ENCODE measurements at places on chromosomes 2 and 18.
A peak's percentile ranks its signal among the peaks of the same experiment; 100 is the strongest.

GRCh38 chr18:61575419-61575818 lies 242.2 kb downstream of the CDH20 start:
- DNase-seq = no peak

DNA sequence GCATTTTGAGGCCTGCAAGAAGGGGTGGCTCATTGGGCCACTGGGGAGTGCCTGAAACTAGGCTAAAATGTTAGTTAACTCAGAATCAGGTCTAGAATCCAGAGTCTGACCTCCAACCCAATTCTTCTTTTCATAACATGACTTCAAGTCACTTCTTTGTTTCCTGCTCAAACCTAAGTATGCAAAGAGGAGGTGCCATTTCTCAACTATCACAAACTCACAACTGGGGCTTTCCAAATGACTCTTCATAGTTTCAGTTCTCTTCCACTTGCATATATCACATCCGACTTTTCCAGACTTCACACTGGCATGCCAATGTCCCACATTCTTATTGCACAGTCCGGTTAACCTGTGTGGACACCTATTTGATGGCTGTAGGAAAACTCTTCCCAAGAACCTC lies 211.6 kb downstream of the TCF4 start:
- DNase-seq = no peak

DNA sequence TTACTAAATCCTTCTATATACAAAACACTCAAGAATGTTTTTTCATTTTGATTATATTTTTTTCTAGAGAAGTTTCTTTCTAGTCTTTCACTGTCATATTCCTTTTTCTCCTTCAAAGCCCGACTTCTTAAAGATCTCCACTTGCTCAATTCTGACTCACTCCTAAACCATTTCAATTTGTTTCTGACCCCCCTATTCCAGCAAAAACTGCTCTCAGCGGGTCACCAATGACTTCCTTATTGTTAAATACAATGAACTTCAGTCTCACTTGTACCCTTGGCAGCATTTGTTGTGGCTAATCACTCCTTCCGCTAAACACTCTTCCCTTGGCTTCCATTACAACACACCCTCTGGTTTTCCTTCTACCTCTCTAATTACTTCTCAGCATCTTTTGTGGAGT lies 111.1 kb upstream of the RBBP8 start:
- DNase-seq = no peak

GRCh38 chr2:173226899-173227698 lies 127.6 kb upstream of the CDCA7 start:
- DNase-seq = peak; percentile 50

GRCh38 chr2:236939721-236940231 lies 145.9 kb upstream of the COPS8 start:
- peak; percentile 61 for DNase-seq

- no peak for DNase-seq
Observed at GRCh38 chr2:225600444-225600843, 200.9 kb downstream of the NYAP2 start.

DNA sequence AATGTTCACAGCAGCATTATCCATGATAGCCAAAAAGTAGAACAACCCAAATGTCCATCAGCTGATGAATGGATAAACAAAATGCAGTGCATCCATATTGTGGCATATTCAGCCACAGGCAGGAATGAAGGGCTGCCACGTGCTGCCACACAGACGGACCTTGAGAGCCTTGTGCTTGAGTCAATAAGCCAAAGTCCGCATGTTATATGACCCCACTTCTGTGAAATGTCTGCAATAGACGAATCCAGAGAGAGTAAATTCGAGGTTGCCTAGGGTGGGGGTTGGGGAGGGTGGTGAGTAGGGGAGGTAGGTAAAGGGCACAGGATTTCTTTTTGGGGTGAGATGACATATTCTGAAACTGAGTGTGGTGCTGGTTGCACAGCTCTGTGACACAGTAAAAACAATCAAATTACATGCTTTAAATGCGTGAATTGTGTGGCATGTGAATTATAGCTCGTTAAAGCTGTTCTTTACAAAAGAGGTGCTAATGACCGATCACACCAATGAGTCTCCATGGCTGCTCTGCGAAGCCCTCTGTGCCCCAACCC lies 38.9 kb upstream of the LDLRAD4 start:
- DNase-seq = no peak

DNA sequence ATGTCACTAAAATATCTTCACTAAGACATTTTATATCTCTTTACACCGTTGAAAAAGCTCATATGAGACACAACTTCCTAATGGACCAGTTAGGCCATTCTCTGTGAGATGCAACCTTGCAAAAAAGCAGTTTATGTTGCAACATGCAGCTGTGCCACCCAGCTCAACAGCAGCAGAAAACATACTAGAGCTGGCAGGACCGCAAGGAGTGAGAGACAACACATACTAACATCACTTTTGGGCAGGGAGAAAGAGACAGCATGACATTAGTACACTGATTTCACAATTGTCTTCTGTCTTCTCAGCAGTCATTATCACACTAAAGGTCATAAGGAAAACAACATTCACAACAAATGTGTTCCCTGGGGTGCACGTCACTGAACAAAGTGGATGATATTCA lies 122.9 kb downstream of the EPB41L3 start:
- no peak for DNase-seq

GRCh38 chr2:127672341-127673224 lies 2.7 kb downstream of the LIMS2 start:
- DNase-seq = no peak

DNA sequence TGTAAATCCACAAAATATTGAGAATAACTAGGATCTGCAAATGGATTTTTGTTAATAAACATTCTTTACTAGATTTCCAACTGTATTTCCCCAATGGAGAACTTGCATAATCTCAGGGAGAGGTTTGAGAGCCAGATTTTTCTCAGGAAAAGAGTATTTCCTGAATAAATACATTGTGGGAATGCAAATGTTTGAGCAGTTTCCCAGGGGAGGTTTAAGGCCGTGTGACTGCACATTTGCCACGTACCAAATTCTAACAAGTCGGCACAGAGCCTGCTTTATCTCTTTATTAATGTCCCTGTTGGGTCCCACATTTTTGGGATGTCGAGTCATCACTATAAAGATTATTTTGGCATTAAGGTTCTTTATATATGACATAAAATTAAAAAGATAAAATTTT lies 27.0 kb downstream of the TFPI start:
- no peak for DNase-seq

DNA sequence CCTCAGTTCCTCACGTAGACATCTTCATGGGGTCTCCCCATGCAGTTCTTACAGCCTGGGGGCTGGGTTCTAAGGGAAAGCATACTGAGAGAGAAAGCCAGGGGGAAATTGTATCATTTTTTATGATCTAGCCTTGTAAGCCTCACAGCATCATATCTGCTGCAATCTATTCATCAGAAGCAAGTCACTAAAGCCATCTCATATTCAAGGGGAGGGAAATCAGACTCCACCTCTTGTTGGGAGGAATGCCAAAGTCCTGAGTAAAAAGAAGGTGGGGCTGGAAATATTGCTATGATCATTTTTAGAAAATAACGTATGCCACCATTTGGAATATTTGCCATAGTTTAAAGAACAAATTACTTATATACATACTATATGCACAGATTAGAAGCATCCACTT lies 304.6 kb downstream of the TXNL1 start:
- no peak for DNase-seq

DNA sequence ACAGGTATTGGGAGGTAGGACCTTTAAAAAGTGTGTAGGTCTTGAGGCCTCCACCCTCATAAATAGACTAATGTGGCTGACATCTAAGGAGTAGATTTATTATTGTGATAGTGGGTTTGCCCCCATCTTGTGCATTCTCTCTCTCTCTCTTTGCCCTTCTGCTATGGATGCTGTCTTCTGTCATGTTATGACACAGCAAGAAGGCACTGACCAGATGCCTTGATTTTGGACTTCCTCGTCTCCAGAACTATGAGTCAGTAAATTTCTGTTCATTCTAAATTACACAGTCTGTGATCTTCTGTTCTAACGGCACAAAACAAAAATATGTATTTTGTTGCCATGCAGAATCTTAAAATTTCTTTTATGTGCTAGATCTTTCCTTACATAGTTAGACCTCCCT lies 66.9 kb downstream of the ATAD2B start:
- no peak for DNase-seq

- DNase-seq = no peak
Observed at GRCh38 chr2:106885329-106885728, 638 bp downstream of the ST6GAL2 start.

DNA sequence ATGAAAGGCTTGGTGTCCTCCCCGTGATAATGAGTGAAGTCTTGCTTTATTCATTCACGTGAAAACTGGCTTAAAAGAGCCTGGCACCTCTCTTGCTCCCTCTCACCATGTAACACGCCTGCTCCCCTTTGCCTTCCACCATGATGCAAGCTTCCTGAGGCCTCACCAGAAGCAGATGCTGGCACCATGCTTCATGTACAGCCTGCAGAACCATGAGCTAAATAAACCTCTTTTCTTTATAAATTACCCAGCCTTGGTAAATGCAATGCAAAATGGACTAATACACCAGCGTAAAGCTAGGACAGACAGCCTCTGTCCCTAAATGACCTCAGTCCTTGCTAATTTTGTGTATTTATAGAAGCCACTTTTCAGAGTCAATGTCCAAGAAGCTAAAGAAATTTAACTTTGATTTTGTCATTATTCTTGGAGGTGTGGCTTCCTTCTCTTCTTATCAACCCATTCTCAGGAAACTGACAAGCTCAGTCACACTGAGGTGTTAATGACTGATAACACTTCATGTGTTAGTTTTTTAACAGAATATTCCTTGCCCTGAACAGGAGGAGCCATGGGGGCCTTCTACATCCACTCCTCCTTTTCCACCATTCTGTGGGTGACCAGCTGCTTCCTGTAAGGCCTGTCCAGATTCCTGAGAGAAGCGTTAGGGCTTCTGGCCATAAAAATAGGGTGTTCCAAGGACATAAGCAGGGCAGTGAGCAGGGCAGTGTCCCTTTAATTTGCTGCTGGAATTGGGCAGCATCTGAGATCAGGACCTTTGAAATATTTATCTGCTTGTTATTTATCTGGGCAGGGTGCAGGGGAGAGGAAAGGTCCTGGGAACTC lies 38.0 kb upstream of the EPAS1 start:
- no peak for DNase-seq

DNA sequence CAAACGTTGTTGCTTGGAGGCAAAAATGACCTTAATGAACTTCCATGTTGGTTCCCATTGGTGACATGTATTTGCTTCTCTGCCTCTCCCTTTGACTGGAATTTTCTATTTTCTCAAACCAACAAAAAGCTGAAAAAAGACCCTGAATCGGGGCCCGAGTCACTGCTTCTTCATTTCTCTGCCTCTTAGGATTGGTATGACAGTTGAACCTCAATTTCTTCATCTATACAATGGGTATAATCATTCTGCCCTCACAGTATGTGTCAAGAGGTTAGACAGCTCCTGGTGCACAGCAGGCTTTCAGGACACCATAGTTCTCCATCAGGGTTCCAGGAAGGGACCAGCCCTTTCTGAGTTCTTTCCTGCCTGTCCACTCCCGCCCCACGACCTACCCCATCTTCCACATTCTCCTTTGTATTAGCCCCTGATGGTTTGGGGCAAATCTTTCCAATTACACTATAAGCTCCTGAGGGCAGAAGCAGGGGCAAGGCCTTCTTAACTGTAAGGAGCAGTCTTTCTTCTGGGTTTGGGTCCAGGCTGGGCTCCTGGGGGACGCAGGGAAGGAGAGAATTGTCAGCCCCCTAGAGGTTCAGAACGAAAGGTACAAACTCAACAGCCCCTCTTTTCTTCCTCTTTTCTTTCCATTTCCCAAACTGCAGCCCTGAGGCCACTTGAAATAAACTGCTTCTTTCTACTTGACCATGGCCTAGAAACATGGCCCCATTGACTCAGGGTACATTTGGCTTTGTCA lies 6.3 kb upstream of the PKDCC start:
- no peak for DNase-seq

GRCh38 chr2:979069-979928 lies 28.6 kb downstream of the SNTG2 start:
- DNase-seq = peak; percentile 83

- DNase-seq = no peak
Observed at GRCh38 chr2:198129609-198130008, 325.2 kb downstream of the PLCL1 start.

GRCh38 chr2:15666861-15667808 lies 75.5 kb downstream of the DDX1 start:
- no peak for DNase-seq

- DNase-seq = no peak
Observed at GRCh38 chr18:74790451-74790850, 192.8 kb downstream of the ZNF407 start.

- no peak for DNase-seq
Observed at GRCh38 chr2:40430776-40431599, 20.9 kb downstream of the SLC8A1 start.

GRCh38 chr2:217741381-217741955 lies 261.3 kb downstream of the TNS1 start:
- no peak for DNase-seq

DNA sequence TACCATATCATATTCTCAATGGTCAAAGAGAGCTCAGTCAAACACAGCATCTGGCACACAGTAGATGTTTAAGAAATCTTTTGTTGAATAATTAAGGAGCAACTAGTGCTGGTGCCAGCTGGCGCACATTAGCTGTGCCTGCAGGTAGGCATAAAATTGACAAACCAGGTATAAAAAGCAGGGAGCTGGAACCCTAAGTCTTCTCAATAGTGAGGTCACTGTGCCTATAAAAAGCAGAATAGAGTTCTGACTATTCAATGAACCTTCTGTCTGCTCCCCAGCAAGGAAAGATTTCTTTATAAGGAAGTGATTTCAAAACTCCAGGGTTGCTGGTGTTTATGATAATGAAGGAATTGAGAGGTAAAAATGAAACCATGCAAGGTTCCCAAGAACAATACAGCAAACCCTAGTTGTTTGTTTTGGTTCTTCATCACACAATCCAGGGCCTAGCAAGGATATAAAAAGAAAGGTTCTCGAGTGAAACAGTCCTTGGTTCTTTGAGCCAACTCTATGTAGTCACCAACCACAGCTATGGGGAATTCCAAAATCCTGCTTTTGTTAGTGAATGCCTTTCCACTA lies 76.1 kb downstream of the THADA start:
- no peak for DNase-seq

DNA sequence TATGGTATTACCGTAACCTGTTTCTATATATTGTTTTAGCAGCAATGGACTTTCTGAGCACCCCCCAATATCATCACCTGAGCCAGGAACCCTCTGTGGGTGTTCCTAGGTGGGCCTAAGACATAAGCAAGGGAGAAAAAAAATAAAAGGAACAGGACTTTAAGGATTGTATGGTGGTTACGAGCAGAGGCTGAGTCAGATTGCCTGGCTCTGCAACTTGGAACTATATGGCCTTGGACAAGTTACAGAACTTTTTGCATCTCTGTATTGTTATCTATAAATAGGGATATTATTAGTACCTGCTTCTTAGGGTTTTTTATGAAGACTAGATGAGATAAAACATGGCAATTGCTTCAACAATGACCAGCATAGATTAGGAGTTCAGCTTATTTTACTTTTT lies 34.9 kb downstream of the MFSD6 start:
- DNase-seq = no peak

DNA sequence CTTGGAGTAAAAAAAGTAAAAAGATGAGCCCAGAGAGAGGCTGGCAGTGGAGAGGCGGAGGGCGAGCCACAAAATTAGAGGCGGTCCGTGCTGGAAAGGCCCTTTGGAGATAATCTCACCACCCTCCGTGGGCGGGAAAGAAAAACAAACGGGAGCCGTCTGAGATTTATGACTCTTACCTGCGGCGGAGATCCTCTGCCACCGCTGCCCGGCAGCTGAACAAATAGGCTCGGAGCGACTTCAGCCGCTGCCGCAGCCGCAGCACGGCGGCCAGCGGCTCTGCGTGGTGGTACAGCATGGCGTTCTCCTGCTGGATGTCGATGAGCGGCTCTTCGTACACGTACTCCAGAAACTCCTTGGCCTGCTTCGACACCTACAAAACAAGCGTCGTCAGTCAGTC lies 94.6 kb downstream of the PLEKHM3 start:
- peak; percentile 92 for DNase-seq

- DNase-seq = no peak
Observed at GRCh38 chr2:165274698-165275097, 35.5 kb downstream of the SCN2A start.

All from NCI-H526 (cell line).